Activated naive CD8-positive, alpha-beta T cell treated with anti-CD3 and anti-CD28 coated beads, Interleukin-2, amount 10 ng/mL, durations not matched to agents 7 days and 5 days (primary cell): ENCODE measurements at places on chromosomes 3 and 15. TPM values are rescaled to one million over a fixed set of nuclear protein-coding genes. Genes with fewer than 3 reads are reported as not detected.

SV2B gene
- total RNA-seq, result 0.20 TPM

RASGRF1 gene
- not detected for total RNA-seq

ANP32A gene
- total RNA-seq, result 177 TPM

KCNMB3 gene
- total RNA-seq, result 2.2 TPM

SLC25A20 gene
- 28.3 TPM for total RNA-seq

ALAS1 gene
- total RNA-seq, result 50.1 TPM

RNF168 gene
- total RNA-seq, result 46.9 TPM

HYAL1 gene
- 0.28 TPM for total RNA-seq

CDV3 gene
- total RNA-seq, result 183 TPM

TGM4 gene
- not detected for total RNA-seq

GOLGA6D gene
- not detected for total RNA-seq

PLA2G4B gene
- total RNA-seq, result 21.5 TPM

EFCC1 gene
- total RNA-seq, result 0.14 TPM

CDCP1 gene
- total RNA-seq, result 7.1 TPM

DNA sequence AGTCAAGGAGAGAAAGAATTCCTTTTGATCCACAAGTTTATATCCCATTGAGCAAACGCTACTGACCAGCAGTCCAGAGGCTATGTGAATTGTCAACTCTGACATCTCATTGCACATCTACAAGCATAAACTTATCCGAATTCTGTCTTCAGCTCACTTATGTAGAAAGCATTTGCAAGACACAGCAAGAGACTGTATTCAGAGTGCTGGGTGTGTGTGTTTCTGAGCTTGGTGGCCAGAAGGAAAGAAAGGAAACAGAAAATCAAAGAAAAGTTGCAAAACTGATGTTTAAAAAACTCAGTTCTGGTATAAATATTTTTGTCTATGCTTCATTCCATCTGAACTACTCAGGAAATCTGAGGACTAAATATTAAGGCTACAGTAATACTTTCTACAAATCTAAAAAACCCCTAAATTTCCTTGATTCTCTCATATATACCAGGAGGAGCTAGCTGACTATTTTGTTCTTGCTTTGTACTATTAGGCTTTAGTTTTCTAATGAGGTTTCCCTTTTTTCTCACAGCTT lies 45.5 kb downstream of the LSAMP start:
- no peak for DNase-seq

DNA sequence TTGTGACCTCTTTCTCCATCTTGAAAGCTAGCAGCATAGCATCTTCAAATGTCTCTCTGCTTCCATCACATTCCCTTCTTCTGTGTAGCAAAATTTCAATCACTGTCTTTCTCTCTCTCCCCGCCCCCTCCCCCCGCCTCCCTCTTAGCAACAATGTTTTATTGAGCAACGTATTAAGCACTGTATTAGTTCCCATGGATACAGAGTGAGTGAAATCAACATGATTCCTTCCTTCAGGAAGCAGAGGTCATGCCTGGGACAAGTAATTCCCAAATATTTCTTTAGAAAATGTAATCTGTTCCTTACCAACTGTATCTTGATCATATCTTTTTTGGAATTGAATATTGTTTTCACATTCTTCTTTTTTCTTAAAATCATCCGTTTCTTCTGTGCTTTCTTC lies 373.7 kb upstream of the NECTIN3 start:
- no peak for DNase-seq

DNA sequence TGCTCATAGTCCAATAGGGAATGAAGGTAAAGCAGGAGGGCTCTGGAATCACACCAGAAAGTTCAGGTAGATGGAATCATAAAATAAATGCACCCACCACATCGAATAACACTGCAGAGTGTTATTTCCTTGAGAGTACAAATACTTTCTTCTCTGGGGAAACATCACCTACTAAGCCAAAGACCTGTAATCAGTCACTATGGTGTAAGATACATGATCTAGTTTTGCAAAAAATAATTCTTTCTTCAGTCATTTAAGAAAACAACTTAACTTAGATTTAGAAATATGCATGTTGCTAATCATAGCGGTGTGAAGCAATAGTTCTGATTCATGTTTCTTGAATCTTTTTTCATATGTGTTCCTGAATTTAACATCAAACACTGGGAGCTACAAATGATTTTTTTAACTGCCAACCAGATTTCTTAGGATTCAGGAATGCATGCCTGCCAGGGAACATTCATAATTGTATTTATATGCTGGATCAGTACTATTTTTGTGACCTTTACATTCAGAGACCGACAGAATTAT lies 40.2 kb upstream of the MEIS2 start:
- no peak for DNase-seq

DNA sequence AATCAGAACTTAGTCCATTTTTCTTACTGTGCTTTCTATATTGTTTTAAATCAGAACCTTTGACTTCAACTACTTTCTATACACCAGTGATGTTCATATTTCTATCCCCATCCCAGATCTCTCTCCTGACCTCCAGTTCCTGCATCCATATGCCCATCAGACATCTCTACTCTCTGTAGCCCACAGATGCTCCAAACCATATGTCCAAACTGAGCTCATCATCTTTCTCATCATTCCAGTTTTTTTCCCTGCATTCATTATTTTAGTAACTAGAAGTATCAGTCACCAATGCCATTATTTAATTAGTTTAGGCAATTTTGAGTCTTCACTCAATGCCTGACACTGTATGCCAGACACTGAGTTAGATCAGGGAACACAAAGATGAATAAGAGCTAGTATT lies 25.4 kb upstream of the IL16 start:
- no peak for DNase-seq

DNA sequence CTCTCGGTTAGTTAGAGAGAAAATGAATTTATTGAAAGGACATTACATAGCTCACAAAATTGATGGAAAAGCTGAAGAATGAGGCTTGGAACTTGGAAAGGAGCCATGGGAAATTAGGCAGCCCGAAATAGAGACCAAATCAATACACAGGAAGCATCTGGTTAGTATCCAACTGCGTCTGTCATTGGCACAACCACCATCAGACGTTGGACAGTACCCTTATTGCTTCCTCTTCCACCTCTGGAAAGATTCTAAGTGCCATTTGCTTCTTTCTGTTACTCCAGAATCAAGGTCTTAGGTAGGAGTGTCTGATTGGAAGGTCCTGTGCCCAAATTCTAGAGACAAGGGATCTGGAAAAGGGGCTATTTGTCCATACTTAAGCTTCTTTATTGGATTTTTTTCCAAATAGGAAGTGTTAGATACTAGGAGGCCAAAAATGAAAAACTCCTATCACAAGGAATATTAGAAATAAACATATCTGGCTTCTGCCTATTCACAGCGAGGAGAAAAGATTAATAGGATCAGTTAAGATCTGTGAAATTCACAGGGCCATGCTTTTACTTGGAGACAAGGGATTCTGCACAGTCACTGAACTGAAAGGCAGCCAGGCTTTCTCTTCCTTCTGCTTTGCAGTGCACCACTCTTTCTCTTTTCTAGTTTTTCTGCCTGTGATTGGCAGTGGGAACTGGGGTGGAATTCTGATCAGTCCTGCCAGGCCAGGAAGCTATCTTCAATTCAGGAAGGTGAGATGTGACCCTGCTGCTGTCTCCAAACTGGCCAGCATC lies 10.7 kb upstream of the HACD2 start:
- DNase-seq, result no peak

GRCh38 chr3:130838898-130839600 lies 54.8 kb upstream of the ATP2C1 start:
- no peak for DNase-seq

DNA sequence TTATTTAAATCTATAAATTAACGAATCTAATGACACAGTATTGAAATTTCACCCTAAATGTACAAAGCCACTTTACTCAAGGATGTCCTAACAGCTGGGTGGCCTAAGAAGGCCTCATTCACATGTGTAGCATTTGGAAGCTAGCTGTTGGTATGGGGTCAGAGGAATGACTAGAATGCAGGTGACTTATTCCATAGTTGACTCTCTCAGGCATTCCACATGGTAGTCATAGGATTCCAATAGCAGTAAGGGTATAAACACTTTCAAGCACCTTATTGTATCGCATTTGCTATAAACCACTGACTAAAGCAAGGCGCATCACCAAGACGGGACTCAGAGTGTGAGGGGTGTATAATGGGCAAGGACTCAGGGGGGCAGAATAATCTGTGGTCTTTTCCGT lies 294.8 kb upstream of the EPHA3 start:
- DNase-seq, result no peak

- DNase-seq, result no peak
These were observed 82.8 kb upstream of the TNFSF10 start for GRCh38 chr3:172606021-172606420.

DNA sequence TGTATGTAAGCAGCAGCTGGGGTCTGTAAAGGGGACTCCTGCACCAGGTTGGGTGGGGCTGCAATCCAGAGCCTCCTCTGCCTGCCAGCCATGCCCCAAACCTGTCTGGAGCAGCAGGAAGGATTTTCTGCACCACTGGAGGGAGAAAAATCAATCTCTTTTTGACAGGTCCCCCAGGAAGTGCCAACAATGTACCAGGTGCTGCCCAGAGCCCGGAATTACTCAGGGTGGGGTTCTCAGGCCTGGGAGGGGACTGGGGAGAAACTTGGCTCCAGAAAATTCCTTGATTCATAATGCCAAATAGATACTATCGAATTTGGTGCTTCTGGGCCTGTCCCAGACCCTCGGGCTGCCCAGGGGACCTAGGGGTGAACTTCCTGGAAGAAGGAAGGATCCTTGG lies 52.6 kb downstream of the WNT7A start:
- DNase-seq, result no peak

DNA sequence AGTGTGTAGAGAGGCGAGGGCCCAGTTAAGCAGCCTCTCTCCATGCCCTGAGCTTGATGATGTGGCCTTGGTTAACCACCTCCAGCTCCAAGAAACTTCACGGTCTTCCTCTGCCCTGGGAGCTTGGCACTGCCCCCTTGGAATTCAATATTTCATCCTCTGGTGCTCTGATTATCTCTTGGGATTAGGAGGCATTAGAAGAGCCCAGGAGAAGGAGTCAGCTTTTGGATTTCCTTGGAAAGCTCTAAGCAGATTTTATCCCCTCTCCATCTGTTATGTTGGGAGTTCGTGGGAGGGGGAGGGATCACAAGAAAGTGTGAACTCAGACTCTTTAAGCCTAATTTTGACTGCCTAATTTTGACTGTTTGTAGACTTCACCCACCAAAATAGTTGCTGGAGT lies 132.7 kb upstream of the AGBL1 start:
- DNase-seq, result no peak

DNA sequence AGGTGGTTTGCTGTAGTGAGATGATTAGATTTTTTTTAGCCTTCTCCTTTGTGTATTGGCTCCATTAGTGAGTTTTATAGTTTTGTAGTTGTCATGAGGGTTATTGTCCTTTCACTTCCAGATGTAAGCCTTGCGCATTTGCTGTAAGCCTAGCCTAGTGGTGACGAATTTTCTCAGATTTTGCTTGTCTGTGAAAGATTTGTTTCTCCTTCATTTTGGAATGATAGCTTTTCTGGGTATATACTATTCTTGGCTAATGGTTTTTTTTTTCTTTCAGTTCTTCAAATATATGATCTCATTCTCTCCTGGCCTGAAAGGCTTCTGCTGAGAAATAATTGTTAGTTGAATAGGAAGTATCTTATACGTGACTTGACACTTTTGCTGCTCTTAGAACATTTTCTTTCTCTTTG lies 166.5 kb upstream of the THRB start:
- no peak for DNase-seq

DNA sequence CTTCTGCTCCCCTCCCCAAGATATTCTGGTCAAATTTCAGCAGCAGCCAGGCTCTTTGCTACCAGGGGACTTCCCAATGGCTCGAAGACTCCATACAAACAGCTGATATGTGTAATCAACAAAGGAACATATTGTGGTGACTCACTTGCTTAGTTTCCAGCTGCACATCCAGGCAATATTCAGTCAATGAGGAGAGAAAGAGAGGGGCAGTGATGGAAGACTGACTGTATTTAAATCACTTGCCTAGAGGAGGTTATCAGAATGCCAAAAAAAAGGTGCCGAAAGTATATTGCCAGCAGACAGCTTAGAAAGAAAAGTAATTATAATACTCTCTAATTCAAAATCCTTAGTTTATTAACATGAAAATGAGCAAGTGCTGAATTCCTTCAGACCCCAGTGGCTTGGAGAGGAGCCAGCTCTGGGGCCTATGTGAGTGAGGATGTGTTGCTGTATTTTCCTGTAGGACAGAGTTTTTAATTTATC lies 236.5 kb downstream of the LRTM1 start:
- no peak for DNase-seq

DNA sequence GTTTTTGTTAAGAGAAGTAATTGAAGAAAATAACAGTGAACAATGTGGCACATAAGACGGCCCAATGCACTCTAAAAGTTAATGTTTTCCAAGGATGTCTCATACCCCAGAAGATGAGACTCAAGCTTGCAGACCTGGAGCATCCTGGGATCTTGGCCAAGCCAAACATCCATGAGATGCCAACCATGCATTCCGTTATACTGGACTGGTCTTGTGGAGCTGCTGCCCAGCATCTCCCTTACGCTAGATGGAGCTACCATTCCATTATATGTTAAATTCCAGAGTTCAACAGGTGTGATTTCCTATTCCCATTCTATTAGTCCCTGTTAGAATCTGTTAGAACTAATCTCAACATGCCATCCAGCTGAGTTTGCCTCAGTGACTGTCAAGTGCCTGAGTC lies 181.8 kb downstream of the PDCD6IP start:
- no peak for DNase-seq

DNA sequence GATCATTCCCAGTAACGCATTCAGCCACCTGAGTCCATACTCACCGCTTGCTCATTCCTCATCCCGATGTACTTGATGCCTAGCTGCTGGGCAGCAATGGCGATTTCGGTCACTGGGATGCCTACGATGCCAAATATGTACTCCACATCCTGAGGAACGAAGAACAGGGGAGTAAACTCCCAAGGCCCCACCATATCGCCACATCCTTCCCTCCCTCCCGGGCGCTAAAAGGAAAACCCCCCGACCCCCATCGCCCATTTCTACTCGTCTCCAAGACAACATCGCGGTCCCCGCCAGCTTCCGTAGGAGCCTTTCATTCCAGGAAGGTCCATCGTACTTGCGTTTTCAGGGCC lies 347 bp downstream of the HACL1 start:
- DNase-seq, result no peak
